ENCODE measurements at places on chromosomes 3 and 15. TPM values are rescaled to one million over a fixed set of nuclear protein-coding genes. Genes with fewer than 3 reads are reported as not detected.

DNA sequence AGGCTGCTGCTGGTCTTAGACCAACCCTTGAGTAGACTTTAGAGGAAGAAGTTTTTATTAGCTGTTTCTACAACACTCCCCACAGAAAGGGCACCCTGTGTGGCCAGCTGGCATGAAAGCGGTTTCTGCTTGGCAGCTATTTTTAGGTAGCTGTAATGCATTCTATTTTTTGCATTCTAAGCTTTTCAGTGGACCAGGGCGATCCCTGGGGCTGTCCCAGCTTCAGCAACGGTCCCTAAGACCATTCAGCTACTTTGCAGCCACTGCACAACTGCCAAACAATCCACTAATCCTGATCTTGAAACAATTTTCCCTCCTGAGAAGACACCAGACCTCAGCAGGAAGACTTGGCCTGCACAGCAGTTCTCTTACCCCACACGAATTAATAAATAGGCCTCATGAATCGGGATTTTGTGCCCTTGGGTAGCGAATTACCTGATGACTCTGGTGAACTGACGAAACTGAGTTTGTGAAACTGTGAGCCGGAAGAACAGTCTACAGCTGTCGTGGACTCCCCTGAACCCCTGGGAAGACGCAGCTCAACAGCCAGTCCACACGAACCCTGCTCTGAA lies 14.6 kb upstream of the TFRC start:
- DNase-seq, result no peak

DNA sequence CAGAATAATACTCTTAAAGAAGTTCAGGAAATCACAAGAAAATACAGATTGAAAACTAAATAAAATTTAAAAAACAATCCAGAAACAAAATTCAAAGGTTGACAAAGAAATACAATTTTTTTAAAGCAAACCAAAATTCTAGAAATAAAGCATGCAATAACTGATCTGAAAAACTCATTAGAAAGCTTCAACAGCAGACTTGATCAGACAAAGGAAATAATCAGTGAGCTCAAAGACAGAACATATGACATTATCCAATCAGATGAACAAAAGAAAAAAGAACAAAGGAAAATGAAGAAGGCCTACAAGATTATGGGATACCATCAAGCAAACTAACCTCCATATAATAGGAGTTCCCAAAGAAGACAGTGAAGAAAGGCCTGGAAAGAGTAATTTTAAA lies 336.8 kb downstream of the RSL24D1 start:
- no peak for DNase-seq

DNA sequence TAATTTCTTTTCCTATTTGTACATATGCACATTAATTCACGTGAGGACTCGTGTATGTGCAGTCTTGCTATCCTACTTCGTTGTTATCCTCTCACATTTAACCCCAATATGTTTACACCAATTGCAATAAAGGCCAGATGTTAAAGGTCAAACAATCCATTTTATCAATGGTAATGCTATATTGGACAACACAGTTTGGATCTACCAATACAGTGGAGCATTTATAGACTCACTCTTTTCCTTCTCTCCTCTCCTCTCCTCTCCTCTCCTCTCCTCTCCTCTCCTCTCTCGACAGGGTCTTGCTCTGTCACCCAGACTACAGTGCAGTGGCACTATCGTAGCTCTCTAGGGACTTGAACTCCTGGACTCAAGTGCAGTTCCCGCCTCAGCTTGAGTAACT lies 324.0 kb downstream of the PTPRG start:
- no peak for DNase-seq

GRCh38 chr15:99425657-99426301 lies 140.0 kb upstream of the MEF2A start:
- no peak for DNase-seq

DNA sequence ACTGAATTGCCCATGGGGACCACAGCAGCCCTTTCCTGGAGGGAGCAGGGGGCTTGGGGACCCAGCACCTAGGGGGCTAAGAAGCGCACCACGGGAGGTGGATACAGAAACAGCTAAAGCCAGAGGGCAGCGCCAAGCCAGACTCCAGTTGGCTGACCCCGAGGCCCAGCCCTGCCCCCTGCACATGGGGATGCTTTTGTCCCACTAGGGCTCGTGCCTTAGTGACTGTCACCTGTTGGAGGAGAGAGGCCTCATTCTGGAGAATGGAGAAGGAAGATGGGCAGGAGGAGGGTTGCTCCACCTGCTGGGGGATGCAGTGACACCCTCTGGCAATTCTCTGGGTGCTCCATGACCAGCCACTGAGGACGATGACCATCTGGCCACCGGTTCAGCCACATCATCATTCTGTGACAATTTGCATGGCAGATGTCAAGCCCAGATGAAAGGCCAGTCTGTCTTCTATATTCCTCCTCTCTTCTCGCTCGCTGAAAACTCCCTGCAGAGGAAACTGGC lies 167.8 kb upstream of the TLE3 start:
- DNase-seq, result no peak

DNA sequence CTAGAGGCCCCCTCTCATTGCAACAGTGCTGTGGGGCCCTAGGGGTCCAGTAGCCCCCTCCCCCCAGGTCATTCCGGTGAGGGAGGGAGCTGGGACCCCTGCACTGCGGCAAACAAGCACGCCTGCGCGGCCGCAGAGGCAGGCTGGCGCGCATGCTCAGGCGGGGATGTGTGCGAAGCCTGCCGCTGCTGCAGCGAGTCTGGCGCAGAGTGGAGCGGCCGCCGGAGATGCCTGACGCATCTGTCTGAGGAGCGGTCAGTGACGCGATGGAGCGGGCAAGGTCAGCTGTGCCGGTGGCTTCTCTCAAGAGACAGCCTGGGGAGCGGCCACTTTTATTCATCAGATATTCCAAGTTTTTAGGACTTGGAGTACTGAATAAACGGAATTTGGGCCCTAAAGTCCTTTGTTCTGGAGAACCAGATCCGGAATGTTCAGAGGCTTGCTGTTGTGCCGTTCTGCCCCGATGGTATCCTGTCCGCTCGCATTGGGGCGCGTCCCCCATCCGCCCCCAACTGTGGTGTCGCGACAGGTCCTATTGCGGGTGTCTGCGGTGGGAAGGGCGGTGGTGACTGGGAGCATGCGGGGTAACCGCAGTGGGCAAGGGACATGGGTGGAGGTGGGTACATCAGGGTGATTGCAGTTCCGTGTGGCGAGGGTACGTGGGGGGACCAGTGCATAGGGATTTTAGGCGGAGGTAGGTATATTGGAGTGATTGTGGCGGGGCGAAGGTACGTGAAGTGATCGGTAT lies at the start of the genes SNRPN and SNURF:
SNRPN (plus strand) TSS at position 205 of the 748 bp plus-strand sequence. CDS start 19,467 bp downstream, outside the sequence.
SNURF (plus strand) TSS at position 205 of the 748 bp plus-strand sequence; CDS start at position 267, 62 bp downstream.
- peak; percentile 64 for DNase-seq

GRCh38 chr3:148642616-148643015 lies 55.1 kb upstream of the AGTR1 start:
- peak; percentile 38 for DNase-seq

- no peak for DNase-seq
Observed at GRCh38 chr15:33448961-33449606, 138.3 kb downstream of the RYR3 start.

DNA sequence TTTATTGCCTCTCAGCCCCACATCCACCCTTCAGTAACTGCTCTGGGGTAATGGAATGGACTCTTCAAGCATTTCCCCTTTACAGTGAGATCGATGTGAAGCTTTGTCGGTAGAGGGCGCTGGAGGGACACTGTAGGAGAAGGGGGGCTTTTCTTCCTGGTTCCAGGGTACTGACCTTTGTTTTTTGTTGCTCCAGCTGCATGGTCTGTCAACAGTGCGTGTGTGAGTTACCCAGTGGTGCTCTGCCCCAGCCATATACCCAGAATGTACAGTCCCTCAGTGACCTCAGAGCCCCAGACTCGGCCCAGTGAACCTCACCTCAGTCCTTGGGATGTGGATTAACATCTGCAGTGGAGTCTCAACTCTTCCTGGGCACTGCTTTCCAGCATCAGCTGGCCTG lies 180.3 kb upstream of the TSC22D2 start:
- peak; percentile 68 for DNase-seq

GRCh38 chr15:59296181-59296617 lies 76.5 kb downstream of the MYO1E start:
- DNase-seq, result peak; percentile 82

GRCh38 chr15:67564021-67564967 lies 21.8 kb downstream of the MAP2K5 start:
- DNase-seq, result no peak

- no peak for DNase-seq
Observed at GRCh38 chr3:89306540-89306939, 199.1 kb downstream of the EPHA3 start.

DNA sequence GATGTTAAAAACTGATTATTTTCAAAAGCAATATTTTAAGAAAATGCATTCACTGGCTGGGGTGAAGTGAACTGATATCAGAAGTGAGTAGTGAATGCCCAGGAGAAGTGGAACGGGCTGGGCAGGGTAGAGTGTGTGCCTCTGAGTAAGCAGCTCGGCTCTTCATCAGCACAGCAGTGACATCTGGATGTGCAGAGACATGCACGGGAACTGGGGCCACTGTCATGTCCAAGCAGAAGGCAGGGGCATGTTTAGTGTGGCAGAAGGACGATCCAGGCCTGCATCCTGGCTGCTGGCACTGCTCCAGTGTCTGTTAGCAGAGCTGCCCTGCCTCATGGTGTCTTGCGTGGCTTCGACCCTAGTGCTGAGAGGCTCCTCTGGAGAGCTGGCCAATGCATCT lies 305.6 kb upstream of the LRRFIP2 start:
- DNase-seq, result no peak

- no peak for DNase-seq
Observed at GRCh38 chr3:17840126-17840525, 97.7 kb upstream of the TBC1D5 start.

GRCh38 chr3:195803289-195803908 lies 8.3 kb downstream of the MUC4 start:
- DNase-seq, result no peak

DNA sequence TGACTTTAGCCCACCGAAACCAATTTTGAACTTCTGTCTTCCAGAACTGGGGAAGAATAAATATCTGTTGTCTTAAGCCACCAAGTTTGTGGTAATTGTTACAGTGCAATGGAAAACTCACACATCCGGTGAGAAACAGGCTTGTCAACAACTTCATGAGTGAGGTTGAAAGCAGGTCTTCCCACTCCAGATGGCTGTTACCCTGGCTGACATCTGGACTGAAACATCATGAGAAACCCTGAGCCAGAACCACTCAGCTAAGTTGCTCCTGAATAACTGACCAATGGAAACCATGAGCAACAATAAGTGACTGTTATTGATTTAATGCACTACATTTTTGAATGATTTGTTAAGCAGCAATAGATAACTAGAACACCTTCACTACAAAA lies 10.3 kb downstream of the ACSBG1 start:
- no peak for DNase-seq

- no peak for DNase-seq
Observed at GRCh38 chr15:95646484-95647273, 683.8 kb upstream of the NR2F2 start.

DNA sequence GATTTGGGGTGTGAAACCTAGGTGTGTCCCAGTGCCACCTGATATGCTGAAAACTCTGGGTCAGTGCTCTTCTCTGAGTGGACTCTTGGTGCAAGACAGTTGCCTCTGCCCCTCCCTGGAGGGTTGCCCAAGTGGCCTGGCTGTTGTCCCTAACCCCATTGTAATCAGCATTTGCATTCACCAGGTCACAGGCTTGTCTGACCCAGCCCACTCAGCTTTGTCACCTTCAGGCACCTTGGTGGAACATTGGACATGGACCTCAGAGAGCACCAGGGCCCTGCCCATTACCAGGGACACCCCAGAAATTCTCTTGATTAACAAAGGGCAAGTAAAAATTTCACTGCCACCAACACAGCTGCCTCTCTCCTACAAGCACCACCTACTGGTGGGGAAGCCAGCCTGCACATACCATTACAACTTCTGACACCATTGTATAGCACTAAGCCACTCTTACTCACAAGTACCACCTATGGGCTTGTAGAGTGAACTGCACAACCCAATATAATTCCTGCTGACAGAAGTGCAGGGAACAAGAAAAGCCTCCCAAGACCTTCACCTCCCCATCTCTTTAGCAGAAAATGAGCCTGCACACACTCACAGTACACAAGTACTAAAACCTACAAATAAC lies 324.6 kb downstream of the EPHA6 start:
- peak; percentile 54 for DNase-seq

DNA sequence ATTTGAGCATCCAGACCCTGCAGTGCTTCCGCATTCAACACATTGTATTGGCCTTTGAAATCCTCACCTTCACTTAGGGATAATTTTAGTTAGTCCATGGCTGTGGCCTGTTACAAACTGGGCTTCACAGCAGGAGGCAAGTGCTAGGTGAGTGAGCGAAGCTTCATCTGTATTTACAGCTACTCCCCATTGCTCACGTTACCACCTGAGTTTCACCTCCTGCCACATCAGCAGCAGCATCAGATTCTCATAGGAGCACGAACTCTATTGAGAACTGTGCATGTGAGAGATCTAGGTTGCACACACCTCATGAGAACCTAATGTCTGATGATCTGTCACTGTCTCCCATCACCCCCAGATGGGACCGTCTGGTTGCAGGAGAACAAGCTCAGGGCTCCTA lies 222.1 kb upstream of the NR2F2 start:
- DNase-seq, result no peak

The RETNLB gene
- not detected for total RNA-seq

The ERICH6 gene
- not detected for total RNA-seq

The MNS1 gene
- 3.0 TPM for total RNA-seq

The AADACL2 gene
- not detected for total RNA-seq

The DUOX2 gene
- under 0.01 TPM for total RNA-seq

The SPPL2A gene
- 47.2 TPM for total RNA-seq

The TBC1D23 gene
- 21.9 TPM for total RNA-seq

The IL16 gene
- total RNA-seq, result 0.50 TPM

The NEO1 gene
- total RNA-seq, result 2.9 TPM

The CCR9 gene
- not detected for total RNA-seq

The FETUB gene
- total RNA-seq, result 1.9 TPM

The PLD1 gene
- 7.5 TPM for total RNA-seq

The CP gene
- not detected for total RNA-seq

The DCLK3 gene
- not detected for total RNA-seq

The MYZAP gene
- total RNA-seq, result 2.1 TPM

The TMC3 gene
- not detected for total RNA-seq

Data from HT1080 (cell line).